ENCODE measurements at places on chromosomes 2 and 18.

DNA sequence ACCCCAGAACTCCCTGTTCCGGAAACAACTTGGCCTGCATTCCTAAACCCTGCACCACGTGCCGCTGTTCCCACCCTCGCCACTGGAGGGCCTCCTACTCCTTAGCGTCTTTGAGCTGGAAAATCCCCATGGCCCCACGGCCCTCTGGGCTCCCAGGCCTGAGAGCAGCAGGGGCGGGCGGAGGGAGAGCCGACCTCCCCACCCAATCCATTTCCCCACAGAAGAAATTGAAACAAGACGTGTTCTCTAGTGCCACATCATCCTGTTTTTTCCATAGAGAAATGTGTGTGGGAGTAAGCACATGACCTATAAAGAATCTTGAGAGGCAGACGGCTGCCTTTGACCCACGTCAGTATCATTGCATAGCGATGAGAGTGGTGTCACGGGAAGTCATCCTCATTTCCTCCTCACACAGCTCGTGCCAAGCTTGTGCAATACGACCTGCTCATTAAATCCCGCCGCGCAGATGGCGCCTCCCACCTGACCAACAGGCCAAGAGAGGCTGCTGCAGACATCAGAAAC lies 79.2 kb downstream of the LAMA1 start:
- peak; percentile 31 for DNase-seq

DNA sequence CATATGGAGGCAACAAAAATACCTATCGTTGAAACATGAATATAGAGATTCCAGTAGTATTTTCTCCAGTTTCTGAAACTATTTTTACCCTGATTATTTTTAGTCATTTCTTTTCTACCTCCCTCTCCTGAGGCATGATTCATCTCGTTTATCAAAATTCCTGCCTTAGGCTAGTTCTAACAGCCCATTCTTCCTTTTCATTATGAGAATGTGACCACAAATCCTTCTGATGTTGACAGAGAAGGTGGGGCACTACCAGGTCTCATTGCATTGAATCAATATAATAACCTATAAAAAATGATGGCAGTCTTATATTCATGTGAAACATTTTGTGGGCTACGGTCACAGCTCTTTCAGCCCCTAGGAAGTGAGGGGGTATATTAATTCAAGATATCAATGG lies 406.5 kb upstream of the UBE2E3 start:
- no peak for DNase-seq

GRCh38 chr2:165193178-165193777 lies 10.6 kb downstream of the SCN3A start:
- no peak for DNase-seq

- DNase-seq, result no peak
These were observed 604 bp downstream of the COQ10B start for GRCh38 chr2:197453914-197454398.

DNA sequence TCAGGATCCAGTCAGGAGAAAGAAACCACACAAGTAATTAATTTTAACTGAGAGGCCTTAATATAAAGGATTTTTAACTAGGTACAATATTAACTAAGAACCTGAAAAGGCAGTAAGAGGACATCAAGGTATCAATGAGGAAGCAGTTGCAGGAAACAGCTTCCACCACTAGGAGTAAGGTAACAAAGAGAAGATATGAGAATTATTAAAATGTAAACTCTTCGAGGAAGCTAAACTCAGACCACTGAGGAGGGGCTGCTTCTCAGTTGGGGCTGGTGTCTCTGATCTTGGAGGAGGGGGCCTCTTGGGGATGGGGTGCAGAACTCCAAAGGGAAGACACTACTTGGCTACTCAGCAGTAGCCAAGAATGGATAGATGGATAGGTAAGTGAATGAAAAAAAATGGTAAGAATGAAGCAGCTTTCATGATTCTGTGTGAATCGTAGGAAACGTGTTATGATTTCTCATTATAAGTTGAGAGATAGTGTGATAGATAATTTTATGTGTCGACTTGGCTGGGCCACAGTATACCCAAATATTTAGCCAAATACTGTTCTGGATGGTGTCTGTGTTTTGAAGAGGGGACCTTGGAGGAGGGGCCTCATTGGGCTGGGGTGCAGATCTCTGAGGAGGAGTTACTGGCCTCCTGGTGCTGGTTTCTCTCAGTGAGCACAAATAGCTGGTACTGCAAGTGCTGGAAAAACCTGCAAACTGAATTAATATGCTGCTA lies 547.7 kb upstream of the LRRTM1 start:
- no peak for DNase-seq

DNA sequence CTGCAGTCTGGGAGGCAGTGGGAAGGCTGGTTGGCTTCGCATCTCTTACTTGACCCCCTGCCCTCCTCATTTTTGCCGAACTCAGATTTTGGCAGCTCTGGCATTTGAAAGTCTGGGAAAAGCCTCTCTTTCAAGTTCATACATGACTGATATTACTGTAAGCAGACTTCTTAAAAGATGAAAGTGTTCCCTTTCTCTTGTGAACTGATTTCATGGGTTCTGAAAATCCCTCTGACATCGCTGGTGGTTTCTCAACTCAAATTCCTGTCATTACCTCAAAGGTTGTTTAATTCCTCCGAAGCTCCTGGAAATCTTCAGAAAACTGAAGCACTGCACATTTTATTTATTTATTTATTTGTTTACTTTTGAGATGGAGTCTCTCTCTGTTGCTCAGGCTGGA lies 16.9 kb upstream of the SLC38A11 start:
- no peak for DNase-seq

DNA sequence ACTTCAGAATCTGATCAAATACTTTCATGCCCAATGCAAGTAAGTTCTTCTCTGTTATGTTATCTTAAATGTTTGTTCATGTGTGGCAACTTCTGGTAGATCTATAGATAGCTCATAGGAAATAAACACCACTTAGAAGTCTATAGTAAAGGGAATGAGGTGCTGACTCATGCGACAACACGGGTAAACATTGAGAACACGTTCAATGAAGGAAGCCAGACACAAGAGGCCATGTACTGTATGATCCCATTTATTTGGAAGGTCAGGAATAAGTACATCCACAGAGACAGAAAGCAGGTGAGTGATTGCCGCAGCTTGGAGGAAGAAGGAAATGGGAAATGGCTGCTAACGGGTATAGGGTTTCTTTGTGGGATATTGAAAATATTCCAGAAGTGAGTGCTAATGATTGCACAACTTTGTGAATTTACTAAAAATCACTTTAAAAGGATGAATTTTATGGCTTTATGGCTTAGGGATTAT lies 95.4 kb downstream of the ITGB1BP1 start:
- no peak for DNase-seq

DNA sequence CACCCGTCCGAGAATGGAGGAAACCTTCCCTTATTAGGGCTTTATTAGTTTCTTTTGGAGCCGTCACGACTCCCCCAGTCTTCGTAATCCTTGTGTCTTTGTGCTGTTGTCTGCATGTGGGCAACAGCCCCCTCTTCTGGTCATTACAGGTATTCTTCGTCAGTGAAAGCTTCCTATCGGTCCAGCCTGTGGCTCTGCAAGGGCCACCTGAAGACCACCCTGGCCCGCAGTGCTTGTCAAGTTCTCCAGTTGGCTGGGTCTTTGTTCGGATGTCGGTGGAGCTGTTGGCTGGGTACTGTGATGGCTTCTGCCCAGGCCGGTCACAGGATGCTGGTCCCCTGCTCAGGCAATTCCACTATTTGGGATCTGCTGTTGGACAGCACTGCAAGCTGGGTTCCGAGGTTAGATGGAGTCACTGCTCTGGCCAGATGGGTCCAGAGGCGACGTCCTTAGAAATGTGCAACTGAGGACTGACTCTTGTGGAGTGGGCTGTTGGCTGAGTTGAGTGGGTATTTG lies 19.2 kb downstream of the E2F6 start:
- peak; percentile 1 for DNase-seq

DNA sequence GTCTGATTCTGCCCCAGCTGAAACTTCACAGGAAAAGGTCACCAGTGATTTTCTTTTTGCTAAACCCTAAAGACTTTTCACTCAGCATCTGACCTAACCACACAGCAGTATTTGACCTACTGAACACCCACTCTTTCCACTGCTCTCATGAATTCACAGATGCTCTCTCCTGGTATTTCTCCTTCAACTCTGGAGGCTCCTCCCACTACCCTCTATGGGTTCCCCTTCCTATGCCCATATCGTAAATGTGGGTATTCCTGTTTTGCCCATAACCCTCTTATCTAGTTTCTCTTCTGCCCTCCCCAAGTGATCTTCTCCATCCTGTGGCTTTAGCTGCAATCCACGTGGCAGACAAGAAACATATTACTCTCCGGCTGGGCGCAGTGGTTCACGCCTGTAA lies 7.6 kb downstream of the PLEKHM3 start:
- DNase-seq, result no peak

DNA sequence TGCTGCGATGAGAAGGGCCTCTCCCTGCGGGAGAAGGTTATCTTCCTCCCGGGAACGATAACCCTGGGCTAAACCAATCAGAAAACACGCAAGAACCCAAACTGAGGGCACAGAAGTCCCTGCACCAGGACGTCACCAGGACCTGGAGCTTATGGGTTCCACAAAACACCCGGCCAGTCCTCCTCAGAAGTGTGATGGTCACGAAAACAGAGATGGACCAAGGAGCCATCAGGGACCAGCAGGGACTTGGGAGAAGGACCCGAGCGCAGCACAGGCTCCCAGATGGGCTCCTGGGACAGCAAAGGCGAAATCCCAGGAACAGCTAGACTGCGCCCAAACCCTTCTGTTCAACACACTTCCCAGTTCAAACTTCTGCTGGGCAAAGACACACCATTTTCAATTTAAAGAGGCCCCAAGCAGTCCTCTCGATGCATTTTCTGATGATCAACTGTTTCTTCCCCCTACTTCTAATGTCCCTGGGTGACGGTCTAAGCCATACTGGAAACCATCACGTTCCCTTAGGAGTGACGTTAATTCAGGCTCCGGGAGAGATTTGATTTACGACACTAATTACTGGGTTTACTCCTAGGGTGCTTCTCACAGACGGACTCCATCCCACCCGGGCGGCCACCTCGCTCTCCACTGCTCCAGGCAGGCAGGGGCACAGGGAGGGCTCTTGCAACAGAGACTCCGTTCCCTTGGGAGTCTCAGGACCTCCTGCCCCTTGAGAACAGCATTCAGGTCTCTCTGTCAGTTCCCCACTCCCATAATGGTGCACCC lies 29.2 kb downstream of the ZNF516 start:
- no peak for DNase-seq

GRCh38 chr2:86826951-86827350 lies 34.7 kb downstream of the CD8B start:
- no peak for DNase-seq

DNA sequence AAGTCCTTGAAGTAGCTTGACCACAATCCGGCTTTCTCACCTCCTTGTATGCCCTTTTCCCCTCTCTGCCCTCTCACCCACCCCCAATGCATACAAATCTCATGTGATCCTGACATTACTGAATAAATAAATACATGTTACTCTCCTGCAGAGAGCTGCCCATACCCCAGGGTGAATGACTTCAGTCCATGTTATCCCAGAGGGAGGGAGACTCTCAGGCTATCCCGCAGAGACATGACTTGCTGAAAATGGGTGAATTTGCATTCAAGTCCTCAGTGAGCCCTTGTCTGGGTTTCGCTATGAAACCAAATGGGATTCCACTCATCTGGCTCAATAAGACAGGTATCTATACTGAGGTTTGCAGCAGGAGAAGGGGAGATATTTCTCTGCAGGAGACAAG lies 168.5 kb downstream of the FHOD3 start:
- no peak for DNase-seq

DNA sequence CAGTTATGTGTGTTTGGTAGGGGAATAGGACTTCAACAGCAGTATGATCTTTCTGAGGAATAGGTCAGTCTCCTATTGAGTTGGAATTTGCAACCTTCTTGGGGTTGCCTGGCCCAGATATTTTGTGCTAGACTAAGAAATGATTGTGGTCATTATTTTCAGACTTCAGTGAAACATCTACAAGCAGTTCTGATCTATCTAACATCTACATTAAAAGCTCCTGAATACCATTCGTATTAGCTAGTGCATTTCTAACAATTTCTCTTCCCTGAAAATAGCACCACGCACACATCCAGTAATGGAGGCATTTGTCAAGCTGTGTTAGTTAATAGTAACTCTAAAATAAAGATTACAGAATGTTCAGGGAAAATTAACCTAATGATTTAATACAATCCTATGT lies 179.3 kb downstream of the FIGN start:
- no peak for DNase-seq

- no peak for DNase-seq
These were observed 15.8 kb upstream of the COL6A3 start for GRCh38 chr2:237429753-237430152.

DNA sequence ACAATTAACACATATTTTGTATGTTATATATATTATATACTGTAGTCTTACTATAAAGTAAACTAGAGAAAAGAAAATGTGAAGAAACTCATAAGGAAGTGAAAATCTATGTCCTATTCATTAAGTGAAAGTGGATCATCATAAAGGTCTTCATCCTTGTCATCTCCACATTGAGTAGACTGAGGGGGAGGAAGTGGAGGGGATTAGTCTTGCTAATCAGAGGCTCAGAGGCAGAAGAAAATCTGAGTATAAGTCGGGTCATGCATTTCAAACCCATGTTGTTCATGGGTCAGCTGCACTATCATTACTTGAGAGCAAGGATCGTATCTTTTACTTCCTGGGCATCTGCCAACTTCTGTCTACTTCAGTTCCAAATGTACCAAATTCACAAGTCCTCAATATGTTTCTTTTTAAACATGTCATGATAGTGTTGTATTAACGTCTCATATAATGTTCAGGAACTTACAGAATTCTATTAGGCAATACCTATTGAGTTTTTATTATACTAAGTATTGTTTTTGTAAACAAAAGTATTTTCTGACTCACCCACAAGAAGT lies 208.9 kb upstream of the BOD1L2 start:
- DNase-seq, result no peak

DNA sequence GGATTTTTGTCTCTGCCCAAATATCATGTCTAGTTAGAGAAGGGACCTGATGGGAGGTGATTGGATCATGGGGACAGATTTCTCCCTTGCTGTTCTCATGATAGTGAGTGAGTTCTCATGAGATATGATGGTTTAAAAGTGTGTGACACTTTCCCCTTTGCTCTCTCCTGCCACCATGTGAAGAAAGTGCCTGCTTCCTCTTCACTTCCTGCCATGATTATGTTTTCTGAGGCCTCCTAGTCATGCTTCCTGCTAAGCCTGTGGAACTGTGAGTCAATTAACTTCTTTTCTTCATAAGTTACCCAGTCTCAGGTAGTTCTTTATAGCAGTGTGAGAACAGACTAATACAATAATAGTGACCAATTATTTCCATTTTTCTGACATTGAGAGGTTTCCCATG lies 167.3 kb upstream of the CYRIA start:
- DNase-seq, result no peak

GRCh38 chr2:230961091-230961491 lies 34.8 kb upstream of the SPATA3 start:
- DNase-seq, result no peak

- DNase-seq, result no peak
These were observed 43.7 kb upstream of the AFF3 start for GRCh38 chr2:100186126-100186525.

- DNase-seq, result no peak
These were observed 183.6 kb downstream of the MC4R start for GRCh38 chr18:60188958-60189357.

Data from hypothalamus (tissue), 51 donors.